Activated CD8-positive, alpha-beta memory T cell treated with anti-CD3 and anti-CD28 coated beads for 4 hours (primary cell): ENCODE measurements at places on chromosomes 3 and 15.

DNA sequence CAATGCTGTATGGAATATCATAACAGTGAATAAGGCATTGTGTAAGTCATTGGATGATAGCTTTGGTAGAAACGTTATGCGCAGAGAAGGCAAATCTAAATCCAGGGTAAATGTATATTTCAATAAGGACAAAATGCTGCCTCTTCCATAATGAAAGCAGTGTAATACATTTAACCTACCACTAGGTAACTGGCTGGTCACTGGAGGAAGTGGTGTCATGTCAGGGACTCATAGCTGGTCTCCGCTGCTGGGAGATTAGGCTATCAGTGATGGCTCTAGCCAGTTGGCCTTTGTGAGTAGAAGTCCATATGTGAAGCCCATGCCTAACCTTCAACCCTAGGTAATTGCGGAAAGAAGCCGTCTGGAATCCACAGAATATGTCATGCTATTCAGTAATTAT, 140.9 kb downstream of the NLGN1 start:
- DNase-seq: no peak

GRCh38 chr15:89599021-89599420, 23.8 kb downstream of the TICRR start:
- no peak for DNase-seq

GRCh38 chr3:192645437-192645836, 81.9 kb downstream of the FGF12 start:
- no peak for DNase-seq

DNA sequence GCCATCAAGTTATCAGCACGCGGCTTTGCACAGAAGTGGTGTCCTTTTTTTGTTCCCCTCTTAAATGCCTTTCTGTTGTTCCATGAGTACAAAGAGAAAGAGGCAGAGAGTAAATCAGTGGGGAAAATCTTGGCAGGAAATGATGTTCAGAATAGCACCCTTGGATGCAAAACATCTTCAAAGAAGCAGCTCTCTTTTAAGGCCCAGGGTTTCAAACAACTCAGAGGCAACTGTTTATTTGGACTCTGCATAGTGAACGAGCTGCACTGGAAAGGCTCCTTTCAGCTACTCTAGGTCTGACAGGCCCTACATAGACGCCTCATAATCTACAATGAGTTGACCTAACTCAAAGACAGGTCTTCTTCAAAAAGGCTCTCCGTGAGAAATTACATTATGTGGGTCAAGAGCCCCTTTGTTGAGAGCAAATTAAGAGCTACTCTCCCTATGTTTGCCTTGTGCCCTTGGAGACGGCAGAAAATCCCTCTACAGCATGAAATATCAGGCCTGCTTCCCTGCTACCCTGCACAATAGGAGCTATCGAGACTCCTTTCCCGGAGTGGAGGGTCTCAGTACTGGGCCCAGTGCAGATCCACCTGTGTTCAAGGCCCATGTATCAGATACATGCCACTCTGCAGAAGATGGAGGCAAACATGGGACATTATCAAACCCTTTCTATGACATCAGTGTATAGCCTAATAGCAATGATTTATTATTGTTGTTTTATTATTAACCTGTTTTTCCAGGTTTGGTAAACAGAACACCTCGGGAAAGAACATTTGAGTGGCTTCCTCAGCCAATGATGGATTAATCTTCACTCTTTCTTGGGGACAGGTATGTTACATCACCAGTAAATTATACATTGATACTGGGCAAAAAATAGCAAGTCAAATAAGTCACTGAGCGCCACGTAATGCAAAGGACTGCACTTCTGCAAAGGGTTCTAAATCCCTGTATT, 53.1 kb downstream of the HEG1 start:
- DNase-seq: no peak

DNA sequence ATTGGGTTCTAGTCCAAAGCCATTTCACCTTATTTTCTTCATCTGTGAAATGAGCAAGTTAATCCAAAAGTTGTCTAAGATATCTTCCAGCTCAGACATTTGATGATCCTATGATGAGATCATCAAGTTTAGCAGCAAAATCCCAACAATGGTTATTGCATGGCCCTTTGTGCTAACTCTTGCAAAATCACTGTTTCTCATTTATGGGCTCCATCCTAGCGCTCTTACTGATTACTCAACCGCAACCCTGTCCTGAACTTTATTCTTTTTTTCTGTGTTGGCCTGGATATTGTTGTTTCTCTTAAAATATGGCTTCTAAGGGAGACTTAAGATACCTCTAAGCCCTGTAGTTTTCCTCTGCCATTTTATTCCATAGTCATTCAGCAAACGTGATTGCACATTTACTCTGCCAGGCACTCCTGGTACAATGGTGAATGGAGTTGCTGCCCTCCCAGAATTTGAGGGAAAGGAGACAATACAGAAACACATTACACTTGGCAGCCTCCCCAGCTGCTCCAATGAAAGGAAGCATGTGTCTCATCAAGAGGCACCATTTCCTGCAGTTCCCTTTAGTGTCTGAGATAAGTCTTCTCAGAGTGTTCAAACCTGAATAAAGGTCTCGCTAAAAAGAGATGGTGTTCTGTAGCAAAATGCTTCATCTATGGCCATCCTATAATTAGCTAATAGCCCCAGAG, 4.4 kb downstream of the GXYLT2 start:
- DNase-seq: no peak

GRCh38 chr3:62724503-62724902, 150.7 kb downstream of the CADPS start:
- no peak for DNase-seq

DNA sequence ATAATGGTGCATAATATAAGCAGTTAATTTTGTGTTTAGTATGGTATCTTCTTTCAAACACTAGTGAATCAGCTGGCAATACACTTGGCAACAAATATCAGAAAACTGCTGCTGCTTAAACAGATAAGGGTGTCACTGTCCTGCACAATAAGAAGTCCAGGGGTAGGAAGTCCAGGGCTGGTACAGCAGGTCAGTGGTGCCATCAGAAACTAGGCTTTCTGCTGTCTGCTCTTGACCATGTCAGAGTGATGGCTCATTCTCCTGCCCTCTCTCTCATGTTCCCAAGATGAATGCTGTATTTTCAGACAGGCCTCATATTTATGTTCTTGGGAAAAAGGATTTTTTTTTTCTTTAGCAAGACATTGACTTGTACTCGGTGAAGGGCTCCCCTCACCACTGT, 9.2 kb upstream of the GRK7 start:
- no peak for DNase-seq

GRCh38 chr3:7934362-7934761, 567.3 kb upstream of the LMCD1 start:
- DNase-seq: no peak

GRCh38 chr3:190038050-190038933, 82.4 kb downstream of the P3H2 start:
- no peak for DNase-seq

DNA sequence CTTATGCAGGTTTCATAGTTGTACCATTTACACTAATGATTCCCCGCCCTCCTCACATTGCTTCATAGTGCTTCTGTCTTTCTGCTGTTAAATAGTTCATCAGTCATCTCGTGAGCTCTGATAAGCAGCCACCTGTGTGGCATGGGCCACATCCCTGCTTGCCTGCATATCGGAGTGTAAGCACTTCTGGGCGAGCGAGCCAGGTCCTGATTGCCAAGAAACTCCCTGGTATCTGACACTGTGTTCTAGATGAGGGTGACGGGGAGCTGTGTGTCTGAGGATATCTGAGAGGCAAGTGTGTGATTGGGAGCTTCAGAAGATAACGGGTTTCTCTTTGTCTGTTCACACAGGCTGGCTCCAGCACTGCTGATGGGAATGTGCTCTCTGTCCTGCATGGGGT, 130.6 kb downstream of the LRIG1 start:
- DNase-seq: no peak

- no peak for DNase-seq
These were observed 8.8 kb downstream of the NUP210 start for GRCh38 chr3:13411186-13411860.

GRCh38 chr3:45441584-45442310, 53.4 kb downstream of the LARS2 start:
- no peak for DNase-seq

DNA sequence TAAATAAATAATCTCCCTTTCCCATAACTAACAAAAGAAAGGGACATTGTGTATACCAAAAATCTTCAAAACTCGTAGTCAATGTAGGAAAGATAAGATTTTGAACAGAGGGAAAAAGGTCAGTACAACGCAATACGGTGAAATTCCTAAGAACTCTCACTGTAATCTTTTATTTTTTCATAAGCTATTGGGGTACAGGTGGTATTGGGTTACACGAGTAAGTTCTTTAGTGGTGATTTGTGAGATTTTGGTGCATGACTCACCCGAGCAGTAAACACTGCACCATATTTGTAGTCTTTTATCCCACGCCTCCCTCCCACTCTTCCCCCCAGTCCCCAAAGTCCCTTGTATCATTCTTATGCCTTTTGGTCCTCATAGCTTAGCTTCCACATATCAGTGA, 718.0 kb downstream of the TBL1XR1 start:
- DNase-seq: no peak

DNA sequence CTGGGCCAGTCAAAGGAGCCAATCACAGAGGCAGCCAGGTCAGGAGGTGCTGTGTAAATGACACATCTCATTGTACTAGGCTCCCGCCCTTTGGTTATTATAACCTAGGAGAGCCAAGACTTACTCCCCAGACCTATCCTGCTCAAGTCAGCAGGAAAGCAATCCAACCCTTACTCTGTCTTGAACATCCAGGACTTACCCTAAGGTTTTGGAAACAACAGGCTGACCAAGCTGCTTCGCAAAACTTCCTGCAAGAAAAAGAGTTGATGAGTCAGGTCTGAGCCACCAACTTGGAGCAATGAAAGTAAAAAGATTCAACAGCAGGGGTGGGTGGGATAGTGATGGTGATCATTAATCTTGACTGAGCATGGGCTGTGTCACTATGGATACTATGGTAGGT, 144.4 kb downstream of the MYLK start:
- DNase-seq: no peak

DNA sequence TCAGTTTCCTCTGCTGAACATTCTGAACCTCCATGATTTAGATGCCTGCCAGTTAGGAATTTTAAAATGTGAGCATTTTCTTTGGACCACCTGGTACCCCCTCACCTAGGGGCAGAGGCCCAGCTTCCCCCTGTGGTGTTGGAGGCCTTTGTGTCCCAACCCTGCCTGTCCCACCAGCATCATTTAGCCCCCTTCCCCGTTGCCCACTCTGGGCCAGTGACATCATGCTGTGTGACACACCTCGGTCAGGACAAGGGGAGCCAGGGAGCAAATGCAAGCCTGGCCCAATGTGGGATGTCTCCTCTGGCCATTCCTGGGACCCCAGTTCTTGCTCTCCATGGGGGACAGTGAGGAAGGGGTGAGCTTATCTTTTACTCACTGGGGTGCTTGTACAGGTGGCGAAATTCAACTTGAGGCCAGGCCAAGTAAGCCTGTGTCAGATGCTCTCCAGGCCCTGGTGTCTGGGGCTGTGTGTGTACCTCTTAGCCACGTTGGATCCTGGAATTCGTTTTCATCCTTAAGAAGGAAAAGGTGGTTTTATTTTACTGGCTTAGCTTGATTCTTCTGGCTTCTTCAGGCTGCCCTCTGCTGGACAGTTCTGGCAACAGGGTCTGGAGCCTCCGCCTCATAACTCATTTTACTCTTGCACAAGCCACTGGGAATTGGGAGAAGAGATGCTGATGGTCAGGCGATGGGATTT, 49.7 kb upstream of the MYZAP start:
- no peak for DNase-seq

GRCh38 chr3:20404741-20405100, 218.7 kb upstream of the SGO1 start:
- no peak for DNase-seq

DNA sequence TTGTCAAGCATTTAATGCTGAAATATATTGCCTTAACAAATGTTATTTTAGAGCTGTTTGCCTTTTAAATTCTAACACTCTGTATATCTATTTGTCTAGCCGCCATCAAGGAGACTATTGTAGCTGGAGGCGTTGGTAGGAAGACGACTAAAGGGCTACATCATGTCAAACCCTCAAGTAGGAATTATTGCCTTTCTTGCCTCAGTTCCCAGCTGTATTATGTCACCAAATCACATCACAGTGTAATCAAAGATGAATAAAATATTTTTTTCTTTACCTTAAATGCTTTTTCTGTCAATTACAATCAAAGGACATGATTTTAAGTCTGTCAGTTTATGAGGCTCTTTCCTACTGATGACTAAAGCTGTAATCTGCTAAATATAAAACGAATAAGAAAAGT, 233.1 kb downstream of the ZIC4 start:
- no peak for DNase-seq

DNA sequence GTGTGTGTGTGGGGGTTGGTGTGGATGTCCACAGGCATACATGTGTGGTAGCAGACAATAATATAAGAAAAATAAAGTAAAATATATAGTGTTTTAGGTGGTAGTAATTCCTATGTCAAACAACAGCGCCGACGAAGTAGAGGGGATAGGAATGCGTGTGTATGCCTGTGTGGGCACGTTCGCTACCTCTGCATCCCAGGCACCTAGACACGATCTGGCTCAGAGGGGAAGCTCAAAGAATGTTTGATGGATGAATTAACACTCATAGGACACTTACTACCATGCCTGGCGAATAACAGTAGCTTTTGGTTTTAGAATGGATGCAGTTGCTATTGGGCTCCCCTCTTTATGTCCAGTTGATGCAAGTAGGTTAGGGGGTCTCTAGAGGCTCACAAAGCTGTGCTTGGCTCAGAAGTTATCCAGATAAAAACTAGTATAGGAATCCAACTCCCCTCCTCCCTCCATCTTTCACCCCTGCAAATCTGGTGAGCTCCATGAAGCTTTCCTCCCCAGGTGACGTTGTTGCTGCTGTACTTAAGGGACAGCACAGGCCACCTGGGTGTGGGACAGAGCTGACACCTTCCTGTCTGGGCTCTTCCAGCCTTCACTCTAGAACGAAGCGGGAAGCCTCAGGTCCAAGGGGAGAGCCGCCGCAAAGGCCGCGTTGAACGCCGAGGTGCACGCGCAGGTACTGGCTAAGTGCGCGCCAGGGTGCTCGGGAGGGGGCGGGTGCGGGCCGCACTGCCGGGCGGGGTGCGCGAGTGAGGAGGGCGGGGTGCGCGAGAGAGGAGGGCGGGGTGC, 192.6 kb upstream of the LYSMD4 start:
- DNase-seq: peak; percentile 51

DNA sequence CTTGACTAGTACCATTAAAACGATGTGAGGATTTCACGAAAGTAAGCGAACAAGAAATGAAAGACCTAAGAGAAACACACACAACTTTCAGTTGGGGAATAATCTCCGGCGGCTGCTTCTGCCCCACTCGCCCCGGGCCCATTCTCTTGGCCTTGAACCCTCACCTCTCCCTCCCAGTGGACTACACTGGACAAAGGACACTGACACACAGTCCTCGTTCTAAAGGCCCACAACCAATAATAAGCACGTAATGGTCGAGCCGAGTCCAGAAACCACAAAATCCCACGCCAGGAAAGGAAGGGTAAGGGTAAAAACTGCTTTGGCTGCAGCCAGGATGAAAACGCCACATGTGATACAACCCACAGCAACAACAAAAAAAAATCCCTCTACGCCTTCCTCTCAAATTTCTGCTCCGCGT, 469 bp downstream of the ZNF770 start:
- no peak for DNase-seq

- DNase-seq: no peak
These were observed 186.9 kb downstream of the FOXB1 start for GRCh38 chr15:60191016-60191415.
